A549 (cell line): ENCODE measurements at places on chromosomes 7 and 10.

GRCh38 chr10:6299234-6299633 lies 96.5 kb downstream of the PFKFB3 start:
- peak; percentile 94 for DNase-seq

DNA sequence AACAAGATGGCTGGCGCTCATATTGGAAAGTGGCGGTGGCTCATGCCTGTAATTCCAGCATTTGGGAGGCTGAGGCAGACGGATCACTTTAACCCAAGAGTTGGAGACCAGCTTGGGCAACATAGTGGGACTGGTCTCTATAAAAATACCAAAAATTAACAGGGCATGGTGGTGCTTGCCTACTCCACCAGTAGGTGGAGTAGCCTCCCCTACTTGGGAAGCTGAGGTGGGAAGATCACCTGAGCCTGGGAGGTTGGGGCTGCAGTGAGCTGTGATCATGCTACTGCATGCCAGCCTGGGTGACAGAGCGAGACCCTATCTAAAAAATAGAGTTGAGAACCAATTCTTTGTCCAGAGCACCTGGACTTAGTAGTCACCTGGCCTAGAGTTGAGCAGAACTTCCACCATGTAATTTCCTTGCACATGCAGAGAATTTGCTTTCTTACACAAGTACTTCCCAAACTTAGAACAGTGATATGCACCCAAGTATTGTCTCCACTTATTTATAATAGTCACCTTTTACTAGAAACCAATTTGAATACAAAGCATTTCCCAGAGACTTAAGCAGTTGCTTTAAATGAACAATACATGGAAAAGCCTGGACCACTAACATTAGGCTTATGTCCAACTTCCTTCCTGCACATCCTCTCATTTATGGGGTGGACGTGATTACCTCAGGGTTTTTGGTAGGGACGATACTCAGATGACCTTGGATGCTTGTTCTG lies 15.9 kb downstream of the LAMB4 start:
- peak; percentile 35 for DNase-seq

- no peak for DNase-seq
Observed at GRCh38 chr10:71984126-71984808, 20.1 kb downstream of the CHST3 start.

DNA sequence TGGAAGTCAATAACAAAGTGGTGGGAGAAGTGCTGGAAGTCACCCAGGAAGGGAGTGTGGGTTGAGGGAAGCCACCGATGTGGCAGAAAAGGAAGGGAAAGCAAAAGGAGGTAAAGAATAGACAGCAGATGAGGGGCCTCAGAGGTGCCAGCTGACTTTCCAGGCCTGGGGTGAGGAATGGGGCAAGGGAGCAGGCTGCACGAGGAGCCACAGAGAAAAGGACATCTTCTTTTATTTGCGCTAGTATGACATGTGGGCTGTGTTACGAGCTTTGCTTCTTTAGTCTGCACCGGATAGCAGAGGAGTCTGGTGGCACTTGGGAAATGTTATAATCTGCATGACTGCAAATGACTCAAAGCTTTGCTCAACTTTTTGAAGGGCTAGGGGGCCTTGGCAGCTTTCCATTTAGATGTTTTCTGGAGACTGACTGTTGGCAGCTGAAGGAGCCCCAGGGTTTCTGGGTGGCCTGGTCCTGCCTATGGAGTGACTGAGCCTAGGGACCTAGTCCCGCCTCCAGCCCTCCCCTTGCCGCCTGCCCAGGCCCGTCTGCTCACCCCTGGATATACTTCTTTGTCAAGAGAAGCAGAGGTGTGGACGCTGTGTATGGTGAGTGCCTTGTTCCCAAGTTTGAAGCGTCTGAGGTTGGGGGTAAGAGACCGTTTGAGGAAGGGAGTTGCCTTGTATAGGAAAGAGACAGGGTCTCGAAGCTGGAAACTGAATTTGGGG lies 5.1 kb downstream of the PRXL2A start:
- DNase-seq: no peak

DNA sequence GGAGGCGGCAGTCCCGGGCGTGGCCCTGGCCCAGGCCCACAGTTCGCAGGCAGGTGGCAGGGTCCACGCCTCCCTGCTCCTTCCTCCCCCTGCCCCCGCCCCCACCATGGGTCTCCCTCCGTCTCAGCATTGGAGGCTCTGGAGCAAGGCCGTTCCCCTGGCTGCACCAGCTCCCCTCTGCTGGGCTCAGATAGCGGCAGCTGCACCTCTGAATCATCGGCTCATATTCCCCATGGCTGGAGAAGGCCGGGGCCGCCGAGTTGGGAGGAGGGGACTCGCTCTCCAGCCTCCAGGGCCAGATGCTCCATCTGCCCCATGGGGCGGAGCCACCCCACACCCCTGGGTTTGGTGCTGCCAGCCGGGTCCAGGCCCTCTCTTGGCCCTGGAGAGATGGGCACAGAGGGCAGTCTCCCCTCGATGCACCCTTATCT lies 145.0 kb downstream of the ELFN1 start:
- DNase-seq: no peak

GRCh38 chr10:127374074-127374680 lies 174.9 kb upstream of the NPS start:
- no peak for DNase-seq

- no peak for DNase-seq
Observed at GRCh38 chr7:6482307-6482706, 34.6 kb upstream of the DAGLB start.

DNA sequence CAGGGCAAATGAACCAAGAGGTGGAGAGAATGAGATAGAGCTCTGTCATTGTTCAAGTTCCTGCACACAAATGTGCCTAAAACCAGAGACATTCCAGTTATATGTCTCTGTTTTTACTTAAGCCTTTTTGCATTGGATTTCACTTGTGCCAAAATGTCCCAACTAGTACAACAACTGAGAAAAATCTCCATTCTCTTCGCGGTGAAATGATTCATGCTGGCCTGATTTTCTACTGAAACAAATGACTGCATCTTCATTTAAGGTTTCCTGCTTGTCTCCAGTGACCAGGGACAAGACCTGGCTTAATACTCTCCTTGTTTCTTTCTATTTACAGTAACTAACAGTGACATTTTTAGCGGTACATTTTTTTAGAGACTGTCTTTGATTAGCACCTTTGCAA lies 714.9 kb downstream of the KCNMA1 start:
- DNase-seq: no peak
